T-cell (primary cell): ENCODE measurements at places on chromosomes 13 and 19.

GRCh38 chr19:57664269-57665127 lies 4.2 kb upstream of the ZSCAN4 start:
- no peak overlapping the region for H3K4me3 ChIP-seq
- peaks cover 11% of the 10 kb centered on the region for H3K27me3 ChIP-seq
- DNase-seq: no peak
- H3K36me3 ChIP-seq: no peaks in the 10 kb centered on the region
- H3K27ac ChIP-seq: no peak overlapping the region

- no peak overlapping the region for H3K4me3 ChIP-seq
- no peaks in the 10 kb centered on the region for H3K4me1 ChIP-seq
- no peak for DNase-seq
- no peaks in the 10 kb centered on the region for H3K36me3 ChIP-seq
These were observed 297.7 kb downstream of the UQCRFS1 start for GRCh38 chr19:28915202-28915601.

DNA sequence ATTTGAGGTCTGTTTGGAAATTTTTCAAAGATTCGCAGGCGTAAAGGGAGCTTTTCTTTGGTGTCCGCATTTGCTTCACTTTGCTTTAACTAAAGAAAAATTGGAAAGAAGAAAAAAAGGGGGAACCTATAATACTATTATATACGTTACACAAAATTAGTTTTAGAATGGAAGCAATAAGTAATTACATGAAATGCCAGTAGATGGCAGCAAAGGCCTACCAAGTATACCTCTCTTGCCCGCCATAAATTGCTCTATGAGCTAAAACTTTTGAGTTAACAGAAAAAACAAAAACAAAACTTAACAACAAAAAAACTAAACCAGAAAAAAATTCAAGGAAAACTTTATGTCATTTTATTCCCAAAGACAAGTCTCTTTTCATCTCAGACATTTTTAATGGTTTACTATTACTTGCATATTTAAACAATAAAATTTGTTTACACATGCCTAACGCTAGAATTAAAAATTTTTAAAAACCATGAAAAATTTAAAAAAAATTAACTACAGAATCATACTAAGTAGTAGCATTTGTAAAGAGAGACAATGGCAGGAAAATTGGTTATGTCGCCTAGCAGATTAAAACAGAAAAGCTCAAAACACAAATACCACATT lies 271.4 kb downstream of the NALCN start:
- H3K27me3 ChIP-seq: no peaks in the 10 kb centered on the region
- H3K36me3 ChIP-seq: no peaks in the 10 kb centered on the region
- H3K4me3 ChIP-seq: no peak overlapping the region
- no peak for DNase-seq
- H3K4me1 ChIP-seq: no peaks in the 10 kb centered on the region

- peaks cover 8% of the 10 kb centered on the region for H3K4me1 ChIP-seq
- no peaks in the 10 kb centered on the region for H3K36me3 ChIP-seq
- H3K4me3 ChIP-seq: no peak overlapping the region
- H3K27ac ChIP-seq: no peak overlapping the region
- DNase-seq: no peak
These were observed 21.9 kb downstream of the ATP11A start for GRCh38 chr13:112711528-112712265.

DNA sequence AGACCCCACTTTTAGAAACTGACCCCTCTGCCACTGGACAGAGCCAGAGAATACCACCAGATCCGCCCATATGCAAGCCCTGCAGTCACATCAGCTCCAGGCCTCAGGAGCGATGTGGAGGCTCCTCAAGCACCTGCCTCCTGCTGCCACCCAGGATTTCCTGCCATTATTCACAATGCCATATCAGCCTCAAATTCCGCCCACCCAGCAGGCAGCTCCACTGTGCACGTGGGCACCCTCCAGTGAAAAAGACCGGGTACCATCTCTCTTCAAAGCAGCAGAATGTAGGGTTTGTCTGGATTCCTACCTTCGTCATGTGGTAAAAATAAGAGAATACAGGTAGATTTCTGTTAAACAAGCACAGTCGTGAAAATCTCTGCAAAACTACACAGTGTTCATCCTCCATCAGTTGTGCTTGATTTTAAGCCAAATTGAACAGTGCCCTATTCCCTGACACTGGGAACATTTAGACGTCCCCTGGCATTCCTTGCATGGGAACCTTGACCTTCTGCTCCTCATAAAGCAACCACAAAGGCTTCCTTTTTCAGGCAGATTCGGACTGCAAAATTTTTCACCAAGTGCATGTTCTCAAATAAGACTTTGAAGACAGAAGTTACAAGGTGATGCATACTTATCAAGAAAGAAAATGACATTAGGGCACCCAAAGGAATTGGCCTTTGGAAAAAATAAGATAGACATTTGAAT lies 56.4 kb downstream of the FAM124A start:
- no peak overlapping the region for H3K4me3 ChIP-seq
- no peaks in the 10 kb centered on the region for H3K36me3 ChIP-seq
- DNase-seq: no peak
- no peaks in the 10 kb centered on the region for H3K4me1 ChIP-seq
- H3K27me3 ChIP-seq: no peaks in the 10 kb centered on the region

DNA sequence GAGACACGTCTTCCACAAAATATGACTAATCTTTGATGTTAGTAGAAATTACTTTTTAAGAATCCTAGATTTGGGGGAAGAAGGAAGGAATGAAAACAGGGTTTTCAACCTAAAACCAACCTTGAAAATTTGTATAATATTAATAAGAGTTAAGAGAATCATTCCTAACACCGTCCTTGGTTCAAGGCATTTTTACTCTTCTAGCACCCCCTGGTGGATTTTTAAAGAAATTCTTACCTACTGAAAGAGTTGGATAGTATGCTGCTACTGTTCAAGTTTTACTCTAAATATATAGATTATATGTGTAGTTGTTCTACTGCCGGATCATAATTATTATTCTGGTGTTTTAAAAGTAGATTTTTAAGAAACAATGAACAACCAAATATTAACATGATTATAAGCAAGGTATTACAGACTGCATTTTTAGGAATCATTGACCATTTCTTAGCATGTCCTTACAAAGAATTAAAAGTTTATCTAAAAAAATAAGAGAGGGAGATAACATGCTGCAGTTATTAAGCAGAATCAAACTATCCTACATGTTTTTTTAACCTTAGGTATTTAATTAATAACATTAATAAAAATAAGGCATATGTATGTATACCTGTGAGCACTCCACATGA lies 7.4 kb upstream of the SLITRK6 start:
- H3K4me1 ChIP-seq: no peaks in the 10 kb centered on the region
- H3K27me3 ChIP-seq: no peaks in the 10 kb centered on the region
- H3K27ac ChIP-seq: no peak overlapping the region
- no peaks in the 10 kb centered on the region for H3K36me3 ChIP-seq

GRCh38 chr13:80227645-80228044 lies 113.3 kb downstream of the SPRY2 start:
- no peaks in the 10 kb centered on the region for H3K36me3 ChIP-seq
- H3K4me3 ChIP-seq: no peak overlapping the region
- no peak overlapping the region for H3K27ac ChIP-seq
- H3K4me1 ChIP-seq: no peaks in the 10 kb centered on the region
- no peak for DNase-seq
- no peaks in the 10 kb centered on the region for H3K27me3 ChIP-seq

- no peak overlapping the region for H3K27ac ChIP-seq
- no peaks in the 10 kb centered on the region for H3K36me3 ChIP-seq
- no peak for DNase-seq
- H3K4me1 ChIP-seq: peaks cover 5% of the 10 kb centered on the region
- H3K4me3 ChIP-seq: peak overlapping the region; percentile 64
- H3K27me3 ChIP-seq: no peaks in the 10 kb centered on the region
These were observed 1.0 kb downstream of the KLF1 start for GRCh38 chr19:12885749-12886650.

GRCh38 chr13:60178327-60178726 lies 14.6 kb upstream of the DIAPH3 start:
- H3K27me3 ChIP-seq: no peaks in the 10 kb centered on the region
- DNase-seq: no peak
- H3K36me3 ChIP-seq: no peaks in the 10 kb centered on the region
- H3K4me1 ChIP-seq: no peaks in the 10 kb centered on the region

DNA sequence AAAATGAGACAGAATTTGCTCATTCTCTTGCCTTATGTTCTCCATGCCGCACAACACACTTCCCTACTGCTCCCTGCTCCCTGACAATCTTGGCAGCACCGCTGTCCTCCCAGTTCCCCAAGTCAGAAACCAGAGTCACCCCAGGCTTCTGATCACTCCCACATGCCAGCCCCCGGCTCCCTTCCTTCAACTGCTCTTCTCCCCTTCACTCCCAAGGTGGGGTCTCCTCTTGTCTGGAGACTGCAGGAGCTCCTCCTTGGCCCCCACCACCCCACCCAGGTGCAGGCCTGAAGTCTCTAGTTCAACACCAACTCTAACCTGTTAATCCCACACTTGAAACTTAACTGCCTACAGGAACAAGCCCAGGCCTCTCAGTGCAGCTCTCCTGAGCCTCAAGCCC lies 16.8 kb upstream of the AKAP8 start:
- no peaks in the 10 kb centered on the region for H3K4me1 ChIP-seq
- H3K36me3 ChIP-seq: peaks cover 74% of the 10 kb centered on the region
- H3K4me3 ChIP-seq: no peak overlapping the region
- H3K27ac ChIP-seq: no peak overlapping the region
- DNase-seq: no peak

GRCh38 chr19:5339950-5340636 lies 519 bp downstream of the PTPRS start:
- no peak overlapping the region for H3K27ac ChIP-seq
- no peaks in the 10 kb centered on the region for H3K36me3 ChIP-seq
- DNase-seq: no peak
- H3K27me3 ChIP-seq: peaks cover 7% of the 10 kb centered on the region
- peak overlapping the region; percentile 28 for H3K4me3 ChIP-seq

- H3K27ac ChIP-seq: no peak overlapping the region
- no peak for DNase-seq
- H3K27me3 ChIP-seq: no peaks in the 10 kb centered on the region
- peaks cover 23% of the 10 kb centered on the region for H3K36me3 ChIP-seq
These were observed 22.1 kb downstream of the CUL4A start for GRCh38 chr13:113231306-113232207.

- no peak overlapping the region for H3K4me3 ChIP-seq
- H3K4me1 ChIP-seq: no peaks in the 10 kb centered on the region
- no peaks in the 10 kb centered on the region for H3K36me3 ChIP-seq
- no peak for DNase-seq
- no peak overlapping the region for H3K27ac ChIP-seq
- H3K27me3 ChIP-seq: no peaks in the 10 kb centered on the region
These were observed 382.8 kb upstream of the ZNF507 start for GRCh38 chr19:31962561-31962996.

DNA sequence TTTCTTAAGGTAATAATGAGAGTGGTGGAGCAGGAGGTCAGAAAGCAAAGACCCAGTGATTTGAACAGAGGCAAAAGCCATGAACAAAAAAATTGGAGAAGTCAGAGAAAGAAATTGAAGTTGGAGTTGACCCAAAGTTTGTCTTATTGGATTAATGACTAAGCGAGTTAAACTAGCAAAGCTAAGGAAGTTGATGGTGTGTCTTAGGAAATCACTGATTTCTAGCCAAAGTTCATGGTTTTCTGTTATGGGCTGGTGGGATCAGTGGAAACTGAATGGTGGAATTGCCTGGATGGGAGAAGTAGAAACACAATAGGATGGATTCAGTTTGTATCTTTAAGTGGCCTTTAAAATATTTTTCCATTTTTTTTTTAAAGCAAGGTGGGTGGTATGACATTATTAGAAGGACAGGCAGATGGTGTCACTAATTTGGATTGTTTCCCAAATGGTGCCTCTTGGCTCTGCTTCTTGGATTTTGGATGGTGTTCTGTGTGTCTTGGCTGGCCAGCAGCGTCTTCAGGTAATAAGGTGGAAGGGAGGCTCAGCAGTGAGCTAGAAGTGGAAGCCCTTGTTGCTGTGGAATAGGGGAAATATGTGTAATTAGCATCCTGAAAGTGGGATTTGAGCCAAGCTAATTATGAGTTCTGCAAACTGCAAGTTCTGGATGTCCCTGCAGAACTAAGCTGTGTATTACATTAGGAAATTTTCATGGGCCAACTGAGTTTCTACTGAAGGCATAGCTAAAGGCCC lies 302.9 kb downstream of the LMO7 start:
- DNase-seq: no peak
- no peaks in the 10 kb centered on the region for H3K4me1 ChIP-seq
- H3K4me3 ChIP-seq: no peak overlapping the region
- H3K27ac ChIP-seq: no peak overlapping the region

- no peaks in the 10 kb centered on the region for H3K36me3 ChIP-seq
- no peak for DNase-seq
- peaks cover 37% of the 10 kb centered on the region for H3K4me1 ChIP-seq
- no peak overlapping the region for H3K4me3 ChIP-seq
These were observed 7.2 kb downstream of the ABHD13 start for GRCh38 chr13:108225440-108225839.

DNA sequence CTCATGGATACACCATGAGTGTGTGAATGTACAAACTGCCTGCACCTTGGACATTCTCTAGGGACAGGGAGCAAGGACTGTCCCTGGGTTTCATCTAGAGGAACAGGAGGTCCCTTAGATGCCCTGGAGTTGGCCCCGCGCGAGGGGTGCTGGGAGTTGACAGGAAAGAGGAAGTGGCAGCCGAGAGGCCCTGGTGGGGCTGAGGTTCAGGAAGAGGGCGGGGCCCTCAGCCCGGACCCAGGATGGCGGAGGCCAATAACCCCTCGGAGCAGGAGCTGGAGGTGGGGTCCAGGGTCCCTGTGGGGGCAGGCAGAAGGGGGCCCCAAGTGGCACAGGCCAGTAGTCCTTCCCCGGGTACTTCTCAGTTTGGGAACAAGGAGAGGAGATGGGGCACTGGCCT lies 6.9 kb downstream of the PKN1 start:
- H3K27ac ChIP-seq: peak overlapping the region; percentile 74
- H3K4me3 ChIP-seq: peak overlapping the region; percentile 85
- H3K36me3 ChIP-seq: peaks cover 44% of the 10 kb centered on the region
- DNase-seq: peak; percentile 64
- H3K4me1 ChIP-seq: peaks cover 76% of the 10 kb centered on the region

DNA sequence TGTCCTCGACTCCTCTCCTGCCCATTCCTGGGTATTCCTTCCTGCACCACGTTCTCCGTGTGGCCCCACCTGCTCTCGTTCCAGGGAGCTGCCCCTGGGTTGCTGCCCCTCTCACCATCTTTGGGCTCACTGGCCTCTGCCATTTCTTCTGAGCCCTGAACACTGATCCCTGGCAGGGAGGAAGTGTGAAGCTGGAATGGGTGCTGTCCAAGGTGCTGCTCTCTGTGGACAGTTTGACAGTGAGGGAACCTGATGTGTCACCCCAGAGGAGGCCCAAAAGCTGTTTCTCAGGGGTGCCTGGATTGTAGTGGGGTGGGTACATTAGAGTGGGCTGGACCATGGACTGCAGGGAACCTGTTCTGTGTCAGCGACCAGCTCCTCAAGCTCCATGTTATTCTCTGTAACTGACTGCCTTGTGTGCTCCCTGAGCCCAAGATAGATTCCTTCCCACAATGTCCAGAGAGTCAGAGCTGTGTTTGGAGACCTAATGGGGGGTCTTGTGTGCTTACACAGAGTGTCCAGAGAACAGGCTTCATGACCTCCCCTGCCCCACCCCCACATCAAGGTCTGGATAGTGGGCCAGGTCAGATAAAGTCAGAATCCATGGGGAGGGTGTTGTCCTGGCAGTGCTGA lies 7.2 kb upstream of the CEACAM8 start:
- H3K36me3 ChIP-seq: no peaks in the 10 kb centered on the region
- no peaks in the 10 kb centered on the region for H3K4me1 ChIP-seq
- no peak overlapping the region for H3K4me3 ChIP-seq
- DNase-seq: no peak

- H3K27me3 ChIP-seq: no peaks in the 10 kb centered on the region
- H3K4me3 ChIP-seq: no peak overlapping the region
- DNase-seq: peak; percentile 12
- no peaks in the 10 kb centered on the region for H3K36me3 ChIP-seq
These were observed 90.2 kb upstream of the UQCRFS1 start for GRCh38 chr19:29303069-29303718.

GRCh38 chr13:114243971-114244370 lies 9.3 kb downstream of the CDC16 start:
- H3K27ac ChIP-seq: no peak overlapping the region
- no peaks in the 10 kb centered on the region for H3K4me1 ChIP-seq
- H3K36me3 ChIP-seq: peaks cover 93% of the 10 kb centered on the region
- no peaks in the 10 kb centered on the region for H3K27me3 ChIP-seq
